ENCODE measurements at places on chromosomes 5 and 9.

- no peak for DNase-seq
Measured at GRCh38 chr9:87350915-87351314, 146.8 kb upstream of the DAPK1 start.

GRCh38 chr9:126419475-126419874 is 92.8 kb downstream of the MVB12B start:
- no peak for DNase-seq

- no peak for DNase-seq
Measured at GRCh38 chr9:6068983-6069382, 53.6 kb upstream of the RANBP6 start.

DNA sequence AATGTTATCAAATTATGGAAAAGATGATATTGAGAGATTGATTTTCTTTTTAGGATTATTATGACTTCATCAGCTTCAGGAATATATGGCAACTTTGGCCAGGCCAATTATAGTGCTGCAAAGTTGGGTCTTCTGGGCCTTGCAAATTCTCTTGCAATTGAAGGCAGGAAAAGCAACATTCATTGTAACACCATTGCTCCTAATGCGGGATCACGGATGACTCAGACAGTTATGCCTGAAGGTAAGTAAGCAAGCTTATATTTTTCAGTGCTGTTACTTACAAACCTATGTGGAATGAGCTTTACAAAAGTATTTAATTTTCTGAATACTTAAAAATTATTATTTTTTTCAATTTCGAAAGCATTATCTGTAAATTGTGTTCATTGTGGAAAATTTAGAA is 26.5 kb downstream of the HSD17B4 start:
- DNase-seq, result no peak

DNA sequence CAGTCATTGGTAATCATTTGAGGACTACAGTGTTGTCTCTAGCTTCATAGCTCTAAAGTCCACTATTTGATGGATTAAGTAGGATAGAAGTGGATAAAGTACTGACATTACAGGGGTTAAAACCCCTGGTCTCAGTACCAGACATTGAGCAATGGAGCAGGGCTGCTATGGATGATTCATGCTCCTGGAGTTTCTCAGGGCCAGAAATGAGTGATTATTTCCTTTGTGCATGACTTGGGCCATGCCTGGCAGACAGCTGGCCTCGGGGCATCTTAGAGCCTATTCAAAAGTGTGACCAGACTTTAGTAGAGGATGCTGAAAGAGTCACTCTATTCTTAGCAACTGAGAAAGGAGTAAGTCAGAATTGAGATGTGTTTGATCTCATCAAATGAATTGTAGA is 350.7 kb upstream of the TLE4 start:
- no peak for DNase-seq

DNA sequence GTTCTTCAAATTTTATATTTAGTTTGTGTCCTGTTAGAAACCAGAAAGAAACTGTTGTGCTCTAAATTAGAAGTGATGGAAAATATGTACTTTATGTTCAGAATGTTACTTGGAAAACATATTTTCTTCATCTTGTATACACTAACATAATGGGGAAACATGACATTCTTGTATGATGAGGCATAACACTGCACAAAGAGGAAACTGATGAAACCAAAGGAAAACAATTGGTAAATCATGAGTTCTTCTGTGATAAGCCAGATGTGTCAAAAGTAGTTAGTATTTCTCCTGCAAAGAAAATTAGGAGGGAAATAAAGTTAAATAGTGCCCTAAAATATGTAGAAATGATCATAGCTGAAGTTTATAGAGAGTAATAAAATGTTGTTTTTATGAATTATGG is 111.1 kb upstream of the FBN2 start:
- no peak for DNase-seq

- no peak for DNase-seq
Measured at GRCh38 chr9:22050924-22051323, 41.8 kb upstream of the CDKN2B start.

DNA sequence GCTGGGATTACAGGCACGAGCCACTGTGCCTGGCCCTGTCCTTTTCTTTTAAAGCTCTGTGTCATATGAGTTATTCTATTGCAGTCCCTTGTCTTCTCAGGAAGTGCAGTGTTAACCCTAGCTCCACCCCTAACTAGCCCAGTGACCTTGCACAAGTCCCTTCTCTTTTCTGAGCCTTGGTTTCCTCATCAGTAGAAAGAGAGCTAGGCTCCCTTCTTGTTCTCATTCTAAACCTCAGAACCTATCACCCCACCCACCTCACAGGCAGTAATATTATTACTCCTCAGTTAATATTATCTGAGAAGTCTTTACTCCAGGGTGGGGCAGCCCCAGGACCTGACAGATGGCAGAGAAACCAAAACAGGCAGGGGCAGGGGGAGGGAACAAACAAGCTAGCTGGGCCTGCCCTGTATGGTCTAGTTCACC is 7.2 kb downstream of the CYFIP2 start:
- no peak for DNase-seq

GRCh38 chr5:144778561-144778960 is 607.9 kb downstream of the KCTD16 start:
- no peak for DNase-seq
